Right lobe of liver (tissue), 6 donors: ENCODE measurements at places on chromosomes 7 and 10. TPM values are rescaled to one million over a fixed set of nuclear protein-coding genes. Genes with fewer than 3 reads are reported as not detected.

Gene HGF
- total RNA-seq: 15.6 TPM

DNA sequence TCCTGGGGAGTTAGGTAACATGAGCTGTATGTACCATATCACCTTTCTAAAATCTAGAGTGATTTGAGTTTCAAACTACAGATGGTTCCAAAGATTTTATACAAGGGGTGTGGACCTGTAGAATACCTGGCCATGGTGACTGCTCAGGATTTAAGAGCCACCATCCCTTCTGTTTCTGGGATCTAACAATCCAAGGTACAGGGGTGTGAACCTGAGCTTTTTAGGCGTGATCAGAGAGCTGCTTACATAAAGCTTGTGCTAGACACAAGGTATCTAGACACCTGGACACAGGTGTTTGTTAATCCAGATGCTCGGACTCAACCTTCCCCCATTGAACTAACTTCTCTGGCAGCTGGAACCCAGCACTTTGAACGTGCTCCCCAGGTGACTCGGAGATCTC, 516.4 kb downstream of the RPS24 start:
- no peak for DNase-seq

Gene LAMB4
- not detected for total RNA-seq

GRCh38 chr10:100303724-100304319, 17.3 kb upstream of the BLOC1S2 start:
- no peak for DNase-seq

Gene RPEL1
- not detected for total RNA-seq

GRCh38 chr10:129966370-129966888, 2.4 kb upstream of the EBF3 start:
- DNase-seq: no peak

Gene IL6
- not detected for total RNA-seq

DNA sequence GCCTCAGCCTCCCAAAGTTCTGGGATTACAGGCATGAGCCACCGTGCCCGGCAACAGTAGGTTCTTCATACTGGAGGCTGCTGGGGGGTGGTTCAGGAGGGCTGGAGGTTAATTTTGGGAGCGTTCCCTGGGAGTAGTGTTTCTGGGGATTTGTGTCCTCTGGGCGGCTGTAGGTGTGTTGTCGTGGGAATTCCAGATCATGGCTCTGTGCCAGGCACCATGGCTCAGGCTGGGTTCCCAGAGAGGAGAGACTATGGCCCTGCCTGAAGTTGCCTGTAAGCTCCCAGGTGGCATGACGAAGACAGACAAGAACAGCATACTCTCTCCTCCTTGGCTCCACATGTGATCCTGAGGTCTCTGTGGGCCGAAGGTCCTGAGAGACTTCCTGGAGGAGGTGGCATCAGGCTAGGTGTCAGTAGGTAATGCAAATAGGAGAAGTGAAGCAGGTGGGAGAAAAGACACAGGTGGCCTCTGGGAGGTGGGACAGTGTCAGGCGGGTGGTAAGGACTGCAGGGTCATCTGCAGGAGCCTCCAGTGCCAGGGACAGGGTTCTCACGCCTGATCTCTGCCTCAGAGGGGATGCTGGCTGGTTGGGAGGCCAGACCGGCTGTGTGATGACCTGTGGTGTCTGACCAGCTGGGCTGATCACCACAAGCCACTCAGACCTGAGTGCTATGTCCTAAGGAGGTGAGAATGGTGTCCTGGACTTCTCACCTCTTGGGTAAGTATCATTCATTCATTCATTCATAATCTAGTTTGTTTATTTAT, 18.7 kb downstream of the CLIP2 start:
- peak; percentile 48 for DNase-seq
